ENCODE measurements at places on chromosomes 3 and 15.
A peak's percentile ranks its signal among the peaks of the same experiment; 100 is the strongest.

DNA sequence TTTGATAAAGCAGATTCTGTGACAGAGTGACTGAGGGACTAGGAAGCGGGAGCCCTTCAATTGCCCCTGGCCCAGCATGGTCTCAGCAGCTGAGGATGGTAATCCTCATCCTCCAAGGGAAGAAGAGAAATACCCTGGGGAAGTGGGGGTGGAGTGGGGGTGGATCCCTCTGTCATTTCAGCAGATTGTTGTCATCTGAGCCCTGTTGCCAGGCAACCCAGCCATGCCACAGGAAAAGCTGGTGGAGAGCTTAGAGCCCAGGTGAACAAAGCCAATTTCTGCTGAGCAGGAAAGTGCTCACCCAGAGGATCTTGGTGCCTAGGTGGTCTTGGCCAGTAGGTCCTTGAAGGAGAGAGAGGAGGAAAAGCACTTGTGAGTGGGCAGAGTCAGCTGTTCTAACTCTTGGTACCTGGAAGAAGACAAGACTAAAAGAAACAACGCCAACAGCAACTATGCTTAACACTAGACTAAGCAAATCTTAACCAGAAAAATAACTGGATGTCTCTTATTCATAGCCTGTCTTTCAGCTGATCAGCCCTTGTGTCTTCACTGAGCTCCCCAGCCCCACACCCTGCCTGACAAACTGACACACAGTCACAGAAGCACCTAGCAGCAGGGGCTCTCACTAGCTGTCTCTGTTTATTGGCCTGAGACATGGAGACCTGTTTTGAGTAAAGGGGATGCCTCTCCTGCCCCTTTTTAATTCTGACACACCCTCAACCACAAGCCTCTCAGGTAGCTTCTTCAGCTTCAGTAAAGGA, 40.1 kb upstream of the DCLK3 start:
- no peak for DNase-seq

GRCh38 chr3:86914670-86915069, 76.3 kb downstream of the VGLL3 start:
- no peak for DNase-seq

DNA sequence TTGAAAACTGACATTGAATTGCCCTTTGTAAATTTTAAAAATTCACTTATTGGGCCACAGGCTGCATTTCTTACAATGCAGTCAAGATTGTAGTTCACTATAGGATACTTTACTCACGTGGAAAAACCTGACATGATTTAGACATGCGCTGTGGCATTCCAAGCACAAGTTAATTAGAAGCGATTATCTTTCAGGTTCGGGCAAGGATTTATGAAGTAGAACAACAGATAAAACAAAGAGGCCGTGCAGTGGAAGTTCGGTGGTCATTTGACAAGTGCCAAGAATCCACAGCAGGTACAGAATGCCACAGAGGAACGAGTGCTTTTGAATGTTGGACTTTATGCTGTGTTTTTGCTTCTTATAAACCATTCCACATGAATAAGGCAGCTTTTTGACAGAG, 37.8 kb downstream of the GPR171 start:
- no peak for DNase-seq

- no peak for DNase-seq
Measured at GRCh38 chr3:124919756-124920155, 14.8 kb downstream of the MUC13 start.

DNA sequence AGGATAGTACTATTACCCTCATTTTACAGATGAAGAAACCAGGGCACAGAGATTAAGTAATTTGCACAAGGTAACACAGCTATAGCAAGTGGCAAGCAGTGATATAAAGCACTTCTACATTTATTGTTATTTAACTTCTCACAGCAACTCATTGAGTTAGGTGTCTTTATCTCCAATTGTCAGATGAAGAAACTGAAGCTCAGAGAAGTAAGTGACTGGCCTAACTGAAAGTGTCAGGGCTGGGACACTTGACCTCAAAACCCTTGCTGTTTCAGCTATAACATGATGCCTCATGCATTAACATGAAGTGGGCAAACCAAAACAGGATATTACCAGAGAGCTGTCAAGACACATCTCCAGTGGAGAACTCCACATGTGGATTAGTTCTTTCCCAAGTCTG, 65.8 kb upstream of the LEKR1 start:
- DNase-seq = no peak

DNA sequence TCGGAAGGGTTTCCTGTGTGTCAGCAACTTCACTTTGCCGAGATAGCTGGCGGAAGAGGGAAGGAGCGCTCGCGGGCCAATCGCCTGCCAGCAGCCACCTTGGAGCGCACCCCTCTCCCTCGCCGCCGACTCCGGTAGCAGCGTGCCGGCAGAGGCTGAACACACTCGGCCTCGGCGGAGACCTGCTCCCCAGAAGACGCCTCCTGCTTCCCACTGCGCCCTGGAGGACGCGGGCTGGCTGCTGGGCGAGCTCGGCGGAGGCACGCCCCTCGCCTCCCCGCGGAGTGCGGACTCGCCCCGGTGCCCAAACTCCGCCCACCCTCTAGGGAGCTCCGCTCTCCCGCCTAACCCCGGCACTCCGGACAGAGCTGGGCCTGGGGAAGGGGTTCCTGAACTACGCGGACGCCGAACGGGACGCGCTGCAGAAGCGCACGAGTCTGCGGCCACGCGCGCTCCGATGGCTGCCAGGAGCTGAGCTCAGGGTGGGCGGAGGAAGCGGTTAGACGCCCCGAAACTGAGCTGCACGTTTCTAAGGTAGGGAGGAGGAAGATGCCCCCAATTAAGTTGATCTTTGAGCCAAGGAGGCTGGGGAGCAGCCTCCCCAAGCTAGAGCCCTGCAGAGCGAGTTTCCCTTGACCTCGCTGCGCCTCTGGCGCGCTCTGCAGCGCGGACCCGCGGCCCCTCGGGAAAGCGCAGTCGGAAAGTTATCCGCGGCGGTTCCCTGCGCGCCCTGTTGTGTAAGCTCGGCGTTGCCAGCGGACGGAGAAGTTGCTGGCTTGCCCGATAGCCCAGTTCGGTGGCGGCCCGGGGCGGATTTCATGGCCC, at the start of gene P2RY1:
Gene P2RY1 (plus strand): TSS at position 356 of the 825 bp plus-strand sequence. CDS start 652 bp downstream, outside the sequence.
- DNase-seq = peak; percentile 97

DNA sequence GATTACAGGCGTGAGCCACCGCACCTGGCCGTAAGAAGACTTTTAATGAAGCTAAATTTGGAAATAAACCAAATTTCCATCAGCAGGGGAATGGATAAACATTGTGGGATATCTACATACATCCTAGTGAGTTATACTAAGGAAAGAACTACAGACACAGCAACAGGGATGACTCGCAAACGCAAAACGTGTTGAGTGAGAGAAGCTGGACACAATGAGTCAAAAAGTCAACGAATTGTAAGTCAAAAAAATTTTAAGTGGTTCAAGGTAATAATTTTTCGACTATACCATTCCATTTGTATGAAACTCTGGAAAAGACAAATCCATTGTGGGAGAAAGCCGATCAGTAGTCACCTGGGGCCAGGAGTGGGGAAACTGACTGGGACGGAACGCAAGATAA, 19.9 kb downstream of the PLA2G4F start:
- no peak for DNase-seq

GRCh38 chr3:4043867-4044575, 244.8 kb downstream of the LRRN1 start:
- no peak for DNase-seq

GRCh38 chr15:84099181-84099580, 136.4 kb upstream of the GOLGA6L4 start:
- peak; percentile 78 for DNase-seq

DNA sequence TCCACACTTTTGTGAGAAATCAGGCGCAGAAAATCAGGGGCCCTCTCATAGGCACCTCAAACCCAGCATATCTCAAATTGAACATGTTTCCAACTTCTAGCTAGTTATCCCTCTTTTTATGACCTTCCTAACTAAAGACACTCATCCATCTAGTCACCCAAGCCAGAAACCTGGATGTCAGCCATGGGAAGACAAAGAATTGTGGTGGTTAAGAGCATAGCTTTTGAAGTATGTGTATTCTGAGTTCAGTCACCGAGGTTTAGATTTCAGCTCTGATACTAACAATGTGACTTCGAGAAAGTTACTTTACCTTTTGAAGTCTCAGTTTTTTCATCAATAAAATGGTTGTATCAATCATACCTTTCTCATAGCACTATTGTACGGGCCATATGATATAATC, 495.5 kb downstream of the NLGN1 start:
- no peak for DNase-seq

DNA sequence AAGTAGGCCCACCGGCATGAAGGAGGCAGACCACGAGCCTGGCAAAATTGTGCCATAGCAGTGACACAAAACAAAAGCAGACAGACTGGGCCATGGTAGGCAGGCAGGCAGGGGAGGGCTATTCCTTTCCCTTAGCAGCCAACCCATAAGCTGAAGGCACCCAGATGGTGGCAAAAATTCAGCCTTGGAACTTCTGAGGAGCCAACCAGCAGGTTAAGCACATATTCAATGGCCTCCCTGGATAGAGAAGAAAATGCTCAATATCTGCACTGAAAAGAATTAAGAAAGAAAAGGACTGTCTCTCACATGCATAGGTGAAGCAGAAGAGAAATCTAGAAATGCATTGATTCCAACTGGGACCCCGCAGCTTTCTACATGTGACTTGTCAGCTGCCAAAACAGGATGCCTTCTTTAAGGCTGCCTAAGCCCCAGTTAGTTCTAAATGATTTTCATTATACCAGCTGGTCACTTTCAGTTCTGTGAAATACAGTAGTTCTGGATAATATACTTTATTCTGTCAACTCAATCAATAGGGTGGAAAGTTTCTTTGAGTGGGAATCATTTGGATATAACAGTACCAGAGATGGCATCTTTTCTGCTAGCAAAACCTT, 2.7 kb downstream of the PRICKLE2 start:
- no peak for DNase-seq

GRCh38 chr15:67775998-67776397, 49.3 kb upstream of the SKOR1 start:
- no peak for DNase-seq

DNA sequence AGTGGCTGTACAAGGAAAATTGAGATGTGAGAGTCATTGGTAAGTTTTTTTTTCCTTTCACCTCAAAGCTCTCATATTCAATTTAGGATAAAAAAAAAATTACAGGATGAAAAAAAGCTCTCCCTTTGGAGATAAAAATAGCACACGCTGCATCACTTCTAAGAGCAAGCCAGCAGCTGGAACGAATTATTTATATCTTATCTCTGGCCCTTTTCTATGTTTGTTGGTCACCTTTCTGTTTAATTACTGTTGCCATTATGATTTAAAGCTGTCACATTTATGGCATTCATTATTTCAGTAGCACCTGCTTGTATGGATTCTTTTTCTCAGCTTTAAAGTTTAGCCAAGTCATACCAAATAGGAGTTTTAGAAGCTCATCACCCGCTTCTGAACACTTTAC, 171.6 kb upstream of the PDZRN3 start:
- DNase-seq = no peak

DNA sequence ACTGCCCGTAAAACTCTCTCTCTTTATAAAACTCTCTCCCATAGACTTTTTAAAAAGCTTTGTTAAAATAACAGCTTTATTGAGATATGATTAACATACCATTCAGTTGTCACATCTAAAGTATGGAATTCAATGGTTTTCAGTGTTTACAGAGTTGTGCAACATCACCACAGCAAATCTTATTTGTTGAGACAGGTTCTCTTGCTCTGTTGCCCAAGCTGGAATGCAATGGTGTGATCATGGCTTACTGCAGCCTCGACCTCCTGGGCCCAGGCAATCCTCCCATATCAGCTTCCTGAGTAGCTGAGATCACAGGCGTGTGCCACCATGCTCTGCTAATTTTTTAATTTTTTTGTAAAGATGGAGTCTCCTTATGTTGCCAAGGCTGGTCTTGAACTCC, 35.9 kb upstream of the TRAK1 start:
- DNase-seq = no peak

GRCh38 chr3:172009803-172010202, 29.6 kb upstream of the FNDC3B start:
- DNase-seq = no peak

GRCh38 chr15:69951898-69952555, 145.7 kb downstream of the TLE3 start:
- DNase-seq = no peak

DNA sequence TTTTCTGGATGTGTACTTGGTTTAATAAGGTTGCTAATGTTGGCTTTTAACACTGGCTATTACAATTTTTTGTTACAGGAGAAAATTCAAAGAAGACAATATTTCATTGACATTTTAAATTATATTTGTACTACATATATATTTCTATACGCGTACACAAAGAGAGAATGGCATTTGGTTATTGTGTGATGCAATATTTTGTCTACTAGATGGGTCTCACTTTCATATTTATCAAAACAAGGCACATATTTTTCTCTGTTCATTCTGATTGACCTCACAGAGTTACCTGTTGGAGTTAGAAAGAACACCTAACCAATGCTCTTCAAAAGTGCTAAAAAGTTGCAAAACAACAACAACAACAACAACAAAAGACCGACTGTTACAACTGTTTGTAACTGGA, 50.2 kb upstream of the VGLL3 start:
- no peak for DNase-seq

- no peak for DNase-seq
Measured at GRCh38 chr15:58627701-58628100, 121.8 kb downstream of the ADAM10 start.

GRCh38 chr3:2923390-2923789, 186.8 kb downstream of the IL5RA start:
- peak; percentile 16 for DNase-seq

GRCh38 chr3:65955792-65956477, 82.8 kb downstream of the MAGI1 start:
- no peak for DNase-seq

- no peak for DNase-seq
Measured at GRCh38 chr15:58136731-58137130, 1.4 kb upstream of the AQP9 start.

DNA sequence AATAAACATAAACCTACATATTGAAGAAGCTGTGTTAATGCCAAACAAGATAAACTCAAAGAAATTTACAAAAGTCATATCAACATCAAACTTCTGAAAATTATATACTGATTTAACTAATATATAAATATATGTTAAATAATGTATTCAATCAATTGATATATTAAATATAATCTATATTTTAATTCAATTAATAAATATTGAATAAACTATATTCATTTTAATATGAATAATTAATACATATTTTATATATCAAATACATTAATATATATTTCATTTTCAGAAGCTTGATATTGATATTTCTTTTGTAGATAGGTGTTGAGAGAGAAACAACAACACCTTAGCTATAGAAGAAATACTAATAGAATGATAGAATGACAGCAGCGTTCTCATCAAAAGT, 768.1 kb downstream of the MECOM start:
- DNase-seq = no peak

GRCh38 chr3:122873741-122874515, 79.1 kb downstream of the SLC49A4 start:
- no peak for DNase-seq

- no peak for DNase-seq
Measured at GRCh38 chr3:16743276-16743675, 138.1 kb upstream of the DAZL start.

DNA sequence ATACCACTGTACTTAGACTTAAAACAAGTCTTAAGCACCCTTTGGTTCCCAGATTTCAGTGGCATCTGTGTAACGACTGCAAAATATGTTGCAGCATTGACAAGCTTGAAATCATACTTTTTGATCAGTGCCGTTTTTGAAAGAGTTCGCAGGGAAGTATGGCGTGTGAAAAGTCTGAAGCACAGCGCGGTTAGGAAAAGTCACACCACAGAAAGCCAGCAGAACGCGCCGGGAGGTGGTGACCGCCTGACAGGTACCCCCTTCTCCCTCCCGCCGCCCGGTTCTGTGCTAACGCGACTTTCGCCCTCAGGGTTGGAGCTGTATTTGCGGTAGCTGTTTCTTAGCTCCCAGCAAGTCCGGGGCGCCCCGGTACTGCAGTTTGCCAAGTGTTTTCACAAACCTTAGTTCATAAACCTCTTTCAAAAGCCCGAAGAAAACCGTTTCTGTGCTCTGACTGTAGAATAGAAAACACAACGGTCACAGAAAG, 481 bp upstream of the CRYBG3 start:
- DNase-seq = no peak
